ENCODE measurements at places on chromosomes 6 and 20.

- DNase-seq: no peak
Observed at GRCh38 chr6:107360476-107360875, 98.9 kb downstream of the PDSS2 start.

- DNase-seq: no peak
Observed at GRCh38 chr6:137390334-137390733, 103.9 kb downstream of the OLIG3 start.

- DNase-seq: peak; percentile 97
Observed at GRCh38 chr6:53811082-53811481, 16.3 kb downstream of the LRRC1 start.

- DNase-seq: no peak
Observed at GRCh38 chr20:36572701-36573102, 695 bp upstream of the TGIF2 start.

GRCh38 chr6:90217506-90218127 lies 79.0 kb downstream of the BACH2 start:
- DNase-seq: no peak

DNA sequence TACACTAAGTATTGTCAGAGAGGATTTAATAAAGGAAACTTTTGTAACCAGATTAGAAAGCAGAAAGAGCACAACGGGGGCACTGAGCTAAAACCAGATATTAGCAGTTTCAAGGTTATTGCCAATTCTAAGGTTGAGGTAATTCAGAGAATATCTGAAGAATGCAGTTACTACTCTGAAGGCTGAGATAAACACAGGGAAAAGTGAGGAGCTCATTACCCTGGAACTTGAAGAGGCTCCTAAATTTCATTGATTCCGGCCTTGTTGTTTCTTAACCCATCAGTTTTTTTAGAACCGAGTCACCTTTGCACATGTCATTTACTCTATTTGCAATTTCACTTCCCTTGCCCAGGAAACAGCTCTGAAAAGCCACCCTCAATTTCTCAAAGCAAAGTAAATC lies 72.4 kb upstream of the BTBD3 start:
- no peak for DNase-seq

DNA sequence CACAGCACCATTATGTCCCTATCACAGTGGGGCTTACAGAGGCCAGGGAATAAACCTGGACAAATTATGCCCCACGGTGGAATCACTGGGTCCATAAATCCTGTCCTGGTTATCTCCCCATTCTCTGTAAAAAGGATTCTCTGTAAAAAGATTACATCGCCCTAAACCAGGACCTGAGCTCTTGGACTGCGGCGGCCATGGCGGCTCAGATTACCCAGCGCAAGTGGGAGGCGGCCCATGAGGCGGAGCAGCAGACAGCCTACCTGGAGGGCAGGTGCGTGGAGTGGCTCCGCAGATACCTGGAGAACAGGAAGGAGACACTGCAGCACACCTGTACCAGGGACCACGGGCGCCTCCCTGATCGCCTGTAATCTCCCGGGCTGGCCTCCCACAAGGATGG lies 8.4 kb upstream of the HLA-A start:
- no peak for DNase-seq

- no peak for DNase-seq
Observed at GRCh38 chr20:59258221-59258621, 42.2 kb upstream of the EDN3 start.

GRCh38 chr6:13841936-13842335 lies 27.6 kb upstream of the MCUR1 start:
- DNase-seq: no peak

GRCh38 chr20:63808964-63809674 lies 21.9 kb downstream of the ZBTB46 start:
- DNase-seq: no peak

DNA sequence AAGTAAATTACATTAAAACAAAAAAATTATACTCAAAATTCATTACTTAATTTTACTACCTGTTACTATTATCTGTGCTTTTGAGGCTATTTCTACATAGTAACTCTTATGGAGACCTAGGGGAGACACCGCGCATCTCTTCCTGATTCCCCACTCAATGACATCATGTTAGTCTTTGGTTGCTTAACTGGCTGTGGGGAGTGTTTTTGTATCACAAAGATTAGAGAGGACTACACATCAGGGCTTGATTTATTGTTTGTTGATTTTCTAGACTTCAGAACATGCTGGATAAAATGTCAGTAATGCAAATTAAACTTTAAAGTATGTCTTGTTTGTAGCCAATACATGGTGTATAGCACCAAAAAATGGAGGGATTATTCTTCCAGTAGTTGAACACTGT lies 26.0 kb downstream of the SLC2A10 start:
- DNase-seq: no peak

GRCh38 chr6:154319231-154319858 lies 37.3 kb downstream of the IPCEF1 start:
- DNase-seq: no peak

DNA sequence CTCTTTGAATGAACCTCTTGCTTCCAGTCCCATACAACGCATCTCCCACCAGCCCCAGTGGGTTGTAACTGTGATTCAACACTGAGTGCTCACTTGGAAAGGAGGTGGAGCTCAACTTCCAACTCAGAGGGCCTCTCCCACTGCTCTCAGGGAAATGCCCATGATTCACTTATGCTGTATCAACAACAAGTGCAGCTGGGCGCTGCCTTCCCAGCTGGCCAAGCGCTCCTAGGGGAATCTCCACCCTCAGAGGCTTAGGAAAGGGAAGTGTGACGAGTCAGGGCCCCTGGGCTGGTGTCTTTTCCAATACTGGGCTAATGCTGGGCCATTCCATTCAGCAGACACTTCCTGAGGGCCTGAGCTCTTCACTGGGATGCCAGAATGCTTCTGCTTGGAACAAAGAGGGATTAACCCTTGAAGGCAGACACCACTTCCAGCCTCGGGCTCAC lies 8.1 kb upstream of the OCSTAMP start:
- DNase-seq: peak; percentile 69

DNA sequence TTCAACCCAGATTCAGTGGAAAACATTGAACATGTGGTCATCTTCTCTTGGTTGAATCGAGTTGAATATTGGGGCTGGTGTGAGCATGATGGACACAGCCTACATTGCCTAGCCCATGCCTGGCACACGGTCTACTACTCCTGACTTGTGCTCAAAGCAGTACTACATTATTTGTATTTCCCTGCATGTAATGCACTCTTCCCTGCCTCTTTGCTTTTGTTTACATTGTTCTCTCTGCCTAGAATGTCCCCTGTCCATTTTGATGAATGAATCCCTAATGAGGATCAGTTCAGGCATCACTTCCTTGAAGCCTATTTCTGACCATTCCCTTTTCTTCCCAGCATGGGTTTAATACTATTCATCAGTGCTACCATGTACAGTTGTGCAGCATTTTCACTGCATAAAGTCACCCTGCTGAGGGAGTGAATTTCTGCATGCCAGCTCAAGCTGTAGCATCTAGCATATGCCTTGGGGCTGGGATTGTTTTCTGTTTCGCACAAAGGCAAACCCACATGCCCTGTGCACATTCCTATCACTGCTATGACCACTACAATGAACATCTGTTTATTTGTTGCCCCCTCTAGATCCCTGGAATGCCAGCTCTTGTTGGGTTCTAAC lies 75.3 kb upstream of the CCN6 start:
- no peak for DNase-seq

- no peak for DNase-seq
Observed at GRCh38 chr20:53237461-53237860, 265.3 kb downstream of the TSHZ2 start.

DNA sequence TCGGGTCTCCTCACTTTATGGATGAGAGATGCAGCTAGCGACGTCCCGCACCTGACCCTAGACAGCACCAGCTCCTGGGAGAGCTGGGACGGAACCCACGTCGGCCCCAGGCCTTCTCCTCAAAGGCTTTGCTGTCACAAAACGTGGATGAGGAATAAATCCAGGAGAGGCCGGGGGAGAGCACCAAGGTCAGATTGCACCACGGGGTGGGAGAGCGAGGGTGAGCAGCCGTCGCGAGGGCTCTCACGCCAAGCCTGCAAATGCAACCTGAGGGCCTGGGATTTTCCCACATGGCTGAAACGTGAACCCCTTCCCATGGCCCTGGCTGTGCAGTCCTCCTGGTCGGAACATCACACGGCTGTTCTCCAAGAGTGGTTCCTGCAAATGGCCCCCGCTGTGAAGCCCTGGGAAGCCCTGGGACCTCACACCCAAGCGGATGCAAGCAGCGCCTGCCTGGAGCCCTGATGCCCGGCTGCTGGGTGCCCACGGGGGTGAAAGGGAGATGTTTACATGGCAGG lies 45.3 kb downstream of the DLL1 start:
- DNase-seq: no peak

GRCh38 chr20:33725607-33726264 lies 5.6 kb upstream of the PXMP4 start:
- no peak for DNase-seq

DNA sequence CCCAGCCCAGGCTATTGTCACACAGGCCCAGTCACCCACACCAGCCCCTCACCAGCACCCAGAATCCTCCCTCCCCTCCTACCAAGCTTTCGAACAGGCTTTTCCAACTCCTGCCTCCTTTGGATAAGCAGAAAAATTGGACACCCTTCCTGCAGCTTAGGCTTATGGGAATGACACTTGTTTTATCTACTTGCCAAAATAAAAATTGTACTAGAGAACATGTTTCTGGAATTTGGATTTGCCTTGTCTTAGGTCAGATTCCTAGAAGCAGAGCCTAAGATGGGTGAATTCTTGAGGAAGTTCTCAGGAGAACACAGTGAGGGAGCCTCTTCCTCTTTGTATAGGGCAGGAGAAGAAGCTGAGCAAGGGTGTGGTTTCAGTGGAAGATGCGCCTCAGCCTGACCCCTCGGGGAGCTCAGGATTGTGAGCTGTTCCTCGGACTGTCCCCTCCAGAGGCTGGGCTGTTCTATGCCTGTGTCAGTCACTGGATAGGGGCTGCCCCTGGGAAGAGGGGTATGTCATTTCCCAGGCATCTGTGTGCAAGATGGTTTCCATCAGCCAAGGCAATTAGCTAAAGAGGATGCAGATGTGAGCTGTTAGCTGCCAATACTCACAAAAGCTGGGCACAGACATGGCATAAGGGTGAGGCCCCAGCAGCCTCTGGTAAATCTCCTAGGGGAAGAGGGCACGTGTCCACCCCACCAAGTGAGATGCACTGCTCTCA lies 33.9 kb downstream of the ITPR3 start:
- no peak for DNase-seq

GRCh38 chr6:10513544-10513943 lies 7.6 kb upstream of the GCNT2 start:
- no peak for DNase-seq

GRCh38 chr20:33423141-33423834 lies 20.3 kb downstream of the SNTA1 start:
- DNase-seq: no peak

DNA sequence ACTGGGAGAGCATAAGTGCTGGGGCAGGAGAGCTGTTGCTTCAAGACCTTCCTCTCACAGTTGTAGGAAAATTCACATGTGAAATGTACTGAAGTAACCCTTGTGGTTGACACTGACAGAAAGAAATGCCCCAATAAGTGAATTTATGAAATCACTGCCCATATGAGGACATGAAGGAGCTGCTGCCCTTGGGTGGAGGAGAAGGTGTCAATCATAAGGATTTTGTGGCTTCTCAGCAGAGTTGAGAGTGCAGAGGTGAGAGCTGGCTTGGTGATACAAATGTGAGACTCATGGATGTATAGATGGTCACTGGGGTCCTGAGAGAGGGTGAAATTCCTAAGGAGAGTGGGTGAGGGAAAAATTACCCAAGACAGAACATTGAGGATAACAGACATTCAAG lies 33.9 kb upstream of the CMTR1 start:
- no peak for DNase-seq

DNA sequence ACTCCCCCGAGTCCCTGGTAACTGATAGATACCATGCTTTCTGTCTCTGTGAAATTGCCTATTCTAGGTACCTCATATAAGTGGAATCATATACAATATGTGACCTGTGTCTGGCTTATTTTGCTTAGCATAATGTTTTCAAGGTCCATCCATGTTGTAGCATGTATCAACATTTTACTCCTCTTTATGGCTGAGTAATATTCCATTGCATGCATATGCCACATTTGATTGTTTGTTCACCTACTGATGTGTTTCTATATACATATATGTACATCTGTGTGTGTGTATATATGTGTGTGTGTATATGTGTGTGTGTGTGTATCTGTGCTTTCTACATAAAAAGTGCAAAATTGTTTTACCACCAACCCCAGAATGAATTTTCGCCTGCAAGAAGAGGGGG lies 119.1 kb downstream of the ADAT2 start:
- no peak for DNase-seq

DNA sequence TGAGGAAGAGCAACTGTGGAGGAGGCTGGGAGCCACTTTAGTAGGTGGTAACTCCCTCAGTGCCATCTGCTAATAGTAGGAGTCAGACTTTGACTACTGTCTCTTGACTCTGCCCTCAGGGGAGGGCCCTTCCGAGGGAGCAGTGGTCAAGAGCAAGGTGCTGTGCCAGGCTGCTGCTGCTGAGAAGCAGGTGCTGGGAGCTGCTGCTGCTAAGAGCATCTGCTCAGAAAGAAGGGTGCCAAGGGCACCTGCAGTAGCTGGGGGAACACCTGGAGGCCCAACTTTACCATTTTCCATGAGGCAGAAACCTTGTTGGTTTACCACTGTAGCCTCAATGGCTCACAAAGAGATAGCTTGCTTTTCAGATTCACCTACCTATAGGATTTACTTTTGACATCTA lies 18.5 kb downstream of the GGTLC1 start:
- no peak for DNase-seq

- DNase-seq: peak; percentile 51
Observed at GRCh38 chr20:44642203-44643153, 9.0 kb downstream of the ADA start.

- no peak for DNase-seq
Observed at GRCh38 chr6:71137973-71138372, 150.6 kb upstream of the OGFRL1 start.

DNA sequence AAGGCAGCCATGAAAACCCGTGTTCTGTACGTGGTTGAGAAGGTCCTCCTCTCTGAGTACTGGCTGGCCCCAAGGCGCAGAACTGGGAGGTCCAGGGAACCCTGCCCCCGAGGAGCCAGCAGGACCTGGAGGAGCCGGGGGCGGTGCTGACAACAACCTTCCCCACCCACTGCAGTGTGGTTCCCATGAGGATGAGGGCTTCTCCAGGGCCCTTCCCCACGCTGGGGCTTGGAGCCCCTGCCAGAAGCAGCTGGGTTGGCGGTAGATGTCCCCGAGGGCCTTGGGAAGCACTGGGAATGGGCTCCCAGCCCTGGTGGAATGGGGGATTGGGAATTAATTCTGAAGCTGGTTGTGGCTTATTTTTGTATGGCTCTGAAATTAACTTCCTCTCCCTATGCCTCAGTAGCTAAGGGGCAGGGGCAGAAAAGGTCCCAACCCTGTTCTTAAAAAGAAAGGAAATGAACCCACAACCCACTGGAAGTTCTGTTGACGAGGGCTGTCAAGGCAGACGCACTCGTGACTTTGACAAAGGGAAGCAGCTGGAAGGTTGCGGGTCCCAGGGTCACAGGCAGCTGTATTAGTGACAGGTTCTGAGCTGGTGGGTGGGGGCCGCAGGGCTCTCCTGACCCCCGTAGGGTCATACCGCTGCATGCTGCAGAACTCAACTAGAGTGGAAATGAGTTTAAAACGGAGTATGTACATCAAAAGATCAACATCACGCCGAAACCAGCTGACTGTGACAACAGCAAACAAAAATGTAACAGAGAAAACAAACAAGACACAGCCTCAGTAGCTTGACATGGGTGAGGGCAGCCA lies 13.9 kb upstream of the HELZ2 start:
- no peak for DNase-seq

GRCh38 chr6:125165256-125165655 lies 11.7 kb downstream of the TPD52L1 start:
- no peak for DNase-seq
